ENCODE measurements at places on chromosomes 6 and 20. TPM values are rescaled to one million over a fixed set of nuclear protein-coding genes. Genes with fewer than 3 reads are reported as not detected.

ZC2HC1B gene
- not detected for total RNA-seq

RIMS4 gene
- total RNA-seq = 0.53 TPM

C20orf202 gene
- total RNA-seq = not detected

- no peak overlapping the region for H3K4me3 ChIP-seq
- H3K36me3 ChIP-seq = peaks cover 11% of the 10 kb centered on the region
- DNase-seq = peak; percentile 3
- H3K27me3 ChIP-seq = no peaks in the 10 kb centered on the region
- no peak overlapping the region for H3K27ac ChIP-seq
These were observed 122.7 kb downstream of the MMS22L start for GRCh38 chr6:97160280-97160679.

GRCh38 chr6:105045526-105045925 lies 88.6 kb downstream of the LIN28B start:
- H3K36me3 ChIP-seq = no peaks in the 10 kb centered on the region
- no peaks in the 10 kb centered on the region for H3K27me3 ChIP-seq
- H3K4me1 ChIP-seq = peaks cover 8% of the 10 kb centered on the region

DNA sequence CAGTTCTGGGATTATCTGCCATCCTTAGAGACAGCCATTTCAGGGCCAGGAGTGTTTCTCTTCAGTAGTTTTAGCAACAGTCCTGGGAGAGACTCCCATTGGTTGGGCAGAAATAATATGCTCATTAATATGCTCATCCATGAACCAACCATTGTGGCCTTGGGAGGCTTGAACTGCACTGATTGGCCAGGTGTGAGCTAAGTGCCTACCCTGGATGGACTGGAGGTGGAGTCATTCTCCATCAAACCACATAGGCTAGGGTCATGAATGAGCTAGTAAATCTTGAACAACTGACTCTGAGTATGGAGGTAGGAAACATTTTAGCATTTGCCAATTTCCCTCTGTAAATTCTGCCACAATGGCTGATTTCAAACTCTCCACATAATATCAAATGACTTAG lies 70.2 kb upstream of the ZFP64 start:
- H3K27me3 ChIP-seq = no peaks in the 10 kb centered on the region
- no peak overlapping the region for H3K4me3 ChIP-seq
- no peak overlapping the region for H3K27ac ChIP-seq
- DNase-seq = no peak

GRCh38 chr6:44074439-44074812 lies 52.8 kb downstream of the MRPL14 start:
- H3K27ac ChIP-seq = no peak overlapping the region
- H3K27me3 ChIP-seq = peaks cover 2% of the 10 kb centered on the region

GRCh38 chr20:32678948-32679347 lies 5.2 kb upstream of the C20orf203 start:
- no peaks in the 10 kb centered on the region for H3K27me3 ChIP-seq
- peak; percentile 19 for DNase-seq
- peaks cover 13% of the 10 kb centered on the region for H3K4me1 ChIP-seq
- no peaks in the 10 kb centered on the region for H3K36me3 ChIP-seq
- H3K27ac ChIP-seq = no peak overlapping the region
